MG63 (cell line): ENCODE measurements at places on chromosomes 2 and 18.
A peak's percentile ranks its signal among the peaks of the same experiment; 100 is the strongest.

DNA sequence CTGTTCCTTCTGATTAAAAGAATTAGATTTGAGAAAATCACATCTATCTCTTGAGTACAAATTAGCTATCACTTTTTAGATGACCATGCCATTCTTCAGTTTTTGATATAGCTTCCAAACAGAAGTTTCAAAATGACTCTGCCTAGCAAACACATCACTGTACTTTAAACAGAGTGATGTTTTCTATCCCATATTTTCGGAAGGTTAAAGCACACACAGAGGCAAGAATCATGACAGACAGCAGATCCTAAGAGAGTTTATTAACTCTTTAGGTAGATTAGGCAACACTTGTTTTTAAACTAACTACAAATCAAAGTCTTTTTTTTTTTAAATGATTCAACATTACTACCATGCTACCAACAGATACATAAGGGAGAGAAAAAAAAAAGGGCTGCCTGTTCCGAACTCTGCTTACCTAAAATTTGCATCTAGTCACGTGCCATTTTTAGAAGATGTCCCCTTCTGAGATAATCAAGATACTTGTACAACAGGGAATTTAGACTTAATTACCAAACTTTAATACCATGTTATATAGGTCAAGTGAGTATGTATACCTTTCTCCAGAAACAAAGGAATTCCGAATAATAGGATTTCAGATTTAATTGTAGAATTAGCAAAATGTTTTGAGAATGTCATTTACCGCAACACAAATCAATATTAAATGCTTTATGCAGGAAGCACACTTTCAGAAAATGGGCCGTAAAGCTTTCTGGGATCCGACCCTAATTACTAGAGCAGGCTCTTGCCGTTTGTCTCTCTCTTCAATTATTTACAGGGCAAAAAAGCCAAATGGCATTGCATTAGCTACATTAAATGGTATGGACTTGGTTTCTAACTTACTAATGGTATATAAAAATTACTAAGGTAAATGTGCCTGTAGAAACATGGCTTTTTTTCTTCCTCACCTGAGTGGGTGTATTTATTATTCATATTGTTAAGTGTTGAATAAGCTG lies 2.6 kb downstream of the RBMS1 start:
- DNase-seq, result no peak

DNA sequence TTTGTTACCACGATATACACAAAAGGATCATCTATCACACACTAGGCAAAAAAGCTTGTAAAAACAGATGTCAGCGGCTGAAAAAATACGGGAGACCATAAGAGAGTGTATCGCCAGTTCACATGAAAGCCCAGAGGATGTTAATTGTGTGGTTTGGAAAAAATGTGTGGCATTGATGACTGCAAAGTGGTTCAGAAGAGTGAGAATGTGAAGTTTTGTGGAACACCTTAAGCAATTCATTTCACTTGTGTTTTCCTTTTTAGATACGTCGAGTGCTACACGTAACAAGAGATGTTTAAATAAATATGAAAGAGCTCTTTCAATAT lies 61.7 kb upstream of the DAPL1 start:
- DNase-seq, result no peak

GRCh38 chr2:232993231-232993821 lies 19.7 kb downstream of the NGEF start:
- DNase-seq, result no peak

DNA sequence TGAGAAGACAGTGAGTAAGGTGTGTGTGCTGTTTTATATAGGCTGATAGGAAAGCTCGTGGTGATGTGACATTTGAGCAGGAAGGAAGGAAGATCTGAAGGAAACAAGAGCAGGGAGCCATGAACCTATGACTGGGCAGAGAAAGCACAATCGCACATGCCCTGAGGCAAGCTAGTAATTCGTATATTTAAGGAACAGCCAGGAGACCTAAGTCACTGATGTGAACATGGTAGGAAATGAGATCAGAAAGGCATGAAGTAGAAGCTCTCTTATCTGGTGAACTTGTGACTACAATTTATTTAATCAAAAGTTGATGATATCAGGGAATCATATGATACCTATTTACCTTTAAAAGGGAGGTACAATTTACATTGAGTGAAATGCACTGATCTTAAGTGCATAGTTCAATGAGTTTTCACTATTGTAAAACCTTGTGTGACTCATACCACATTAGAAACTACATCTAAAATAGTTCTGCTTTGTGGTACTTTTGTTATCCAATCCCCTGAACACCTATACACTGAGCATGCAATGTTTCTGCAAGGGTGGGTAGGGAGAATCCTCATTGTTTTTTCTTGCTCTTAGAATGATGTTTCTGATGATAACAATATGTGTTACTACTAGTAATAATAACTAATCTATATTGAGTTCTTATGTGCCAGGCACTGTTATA lies 67.5 kb downstream of the GALNT13 start:
- no peak for DNase-seq

DNA sequence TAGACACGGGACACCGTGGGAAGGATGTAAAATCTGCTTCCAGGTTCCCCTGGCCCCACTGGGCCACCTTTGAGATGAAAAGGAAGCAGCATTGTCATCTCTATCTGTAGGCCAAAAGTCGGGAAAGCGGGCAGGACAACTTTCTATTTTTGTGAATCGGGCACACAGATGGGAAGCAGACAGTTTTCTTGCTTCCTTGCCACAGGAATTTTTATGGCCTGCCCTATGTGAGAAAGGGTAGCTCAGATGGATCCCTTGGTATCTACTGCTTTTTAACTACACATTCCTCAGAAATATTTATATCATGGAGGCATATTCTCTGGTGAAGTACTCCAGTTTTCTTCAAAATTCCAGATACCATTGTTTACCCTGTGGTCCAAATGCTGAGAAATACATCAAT lies 735.5 kb downstream of the CBLN2 start:
- DNase-seq, result no peak

DNA sequence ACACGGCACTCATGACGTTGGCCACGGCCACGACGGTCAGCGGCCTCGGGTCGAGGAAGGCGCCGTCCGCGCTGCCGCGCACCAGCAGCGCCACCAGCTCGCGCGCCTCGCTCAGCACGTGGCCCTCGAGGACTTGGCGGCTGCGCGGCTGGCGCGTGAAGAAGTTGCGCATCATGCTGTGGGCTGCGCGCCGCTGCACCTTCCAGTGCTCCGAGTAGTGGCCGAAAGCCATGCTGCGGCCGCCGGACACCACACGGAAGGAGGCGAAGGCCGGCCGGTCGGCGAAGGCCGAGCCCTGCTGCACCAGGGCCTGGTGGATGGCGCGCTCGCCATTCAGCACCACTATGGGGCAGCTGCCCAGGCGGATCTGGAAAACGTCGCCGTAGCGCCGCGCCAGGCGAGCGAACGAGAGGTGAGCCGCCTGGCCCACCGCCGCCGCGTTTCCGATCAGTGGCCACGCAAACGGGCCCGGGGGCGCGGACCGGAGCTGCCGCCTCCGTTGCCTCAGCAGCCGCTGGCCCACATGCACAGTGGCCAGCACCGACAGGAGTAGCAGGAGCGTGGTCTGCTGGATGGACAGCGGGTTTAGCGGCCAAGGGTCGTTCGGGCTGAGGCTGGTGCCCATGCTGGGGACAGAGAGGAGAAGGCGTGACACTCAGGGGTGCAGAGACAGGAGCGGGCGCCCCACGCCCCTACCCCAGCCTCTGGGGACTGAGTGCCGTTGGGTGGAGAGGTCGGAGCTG lies 1.0 kb downstream of the CYP1B1 start:
- peak; percentile 34 for DNase-seq

DNA sequence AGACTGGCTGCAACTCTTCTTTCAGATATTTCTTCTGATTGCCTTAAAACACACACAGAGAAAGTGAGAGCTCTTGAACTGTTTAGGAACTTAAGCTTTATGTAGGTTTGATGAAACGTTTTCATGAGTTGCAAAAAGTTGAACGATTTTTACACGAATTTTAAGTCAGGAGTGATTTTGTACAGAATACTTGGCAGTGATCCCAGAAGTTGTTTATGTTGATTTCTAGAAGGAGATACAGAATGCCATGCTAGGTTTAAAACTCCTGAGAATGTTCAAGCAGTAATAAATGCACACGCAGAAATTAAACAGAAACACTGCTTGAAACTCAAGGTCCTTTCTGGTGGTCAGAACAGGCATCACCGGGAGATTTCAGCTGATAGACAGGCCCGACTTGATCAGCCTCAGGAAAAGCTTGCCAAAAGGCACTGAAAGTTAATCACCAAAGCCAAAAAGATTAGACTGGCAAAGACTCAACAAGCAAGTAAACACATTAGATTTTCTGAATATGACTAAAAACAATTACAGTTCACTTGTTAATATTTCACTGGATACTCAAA lies 123.1 kb downstream of the SOCS6 start:
- no peak for DNase-seq

GRCh38 chr2:29068513-29068912 lies 5.8 kb downstream of the PCARE start:
- no peak for DNase-seq

- DNase-seq, result no peak
Measured at GRCh38 chr2:15948704-15948957, 8.3 kb downstream of the MYCN start.
